Ovary (tissue), 10 donors: ENCODE measurements at places on chromosomes 2 and 18.

- DNase-seq, result no peak
Measured at GRCh38 chr2:72031346-72032110, 116.1 kb downstream of the CYP26B1 start.

DNA sequence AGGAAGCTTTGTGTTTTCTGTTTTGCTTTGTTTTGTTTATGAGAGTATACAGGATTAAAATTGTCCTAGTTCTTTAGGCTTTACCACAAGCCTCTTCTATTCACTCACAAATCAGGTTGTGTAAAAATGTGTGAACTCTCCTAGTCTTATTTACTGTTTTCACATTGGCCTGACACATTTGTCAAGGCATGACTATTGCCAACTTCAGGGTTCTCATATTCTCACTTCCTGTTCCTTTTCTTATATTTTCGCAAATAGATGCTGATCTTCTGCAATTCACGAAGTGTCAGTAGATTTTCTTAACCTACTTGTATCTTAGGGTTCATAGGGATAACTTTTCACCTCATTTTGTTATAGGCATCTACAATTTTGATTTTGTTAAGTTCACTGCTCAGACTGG lies 67.1 kb downstream of the CCDC102B start:
- no peak for DNase-seq

- no peak for DNase-seq
Measured at GRCh38 chr2:65835975-65836549, 403.7 kb upstream of the SPRED2 start.

DNA sequence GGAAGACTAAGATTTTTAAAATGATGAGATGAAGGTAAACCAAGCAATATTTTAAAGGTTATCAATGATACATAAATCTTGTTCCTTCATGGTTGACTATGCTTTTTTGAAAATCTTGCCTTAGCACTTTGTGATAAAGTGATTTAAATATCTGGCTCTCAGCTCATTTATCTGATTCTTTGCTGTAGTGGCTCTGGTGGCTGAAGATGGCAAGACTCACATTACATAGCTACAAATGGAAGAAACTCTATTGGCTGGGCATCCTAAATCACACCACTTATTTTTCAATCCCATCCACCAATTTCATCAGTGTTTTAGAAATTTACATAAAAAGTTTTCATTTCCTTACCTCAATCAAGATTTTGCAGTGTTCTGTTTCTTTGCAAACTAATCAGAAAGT lies 16.6 kb upstream of the APCDD1 start:
- no peak for DNase-seq

DNA sequence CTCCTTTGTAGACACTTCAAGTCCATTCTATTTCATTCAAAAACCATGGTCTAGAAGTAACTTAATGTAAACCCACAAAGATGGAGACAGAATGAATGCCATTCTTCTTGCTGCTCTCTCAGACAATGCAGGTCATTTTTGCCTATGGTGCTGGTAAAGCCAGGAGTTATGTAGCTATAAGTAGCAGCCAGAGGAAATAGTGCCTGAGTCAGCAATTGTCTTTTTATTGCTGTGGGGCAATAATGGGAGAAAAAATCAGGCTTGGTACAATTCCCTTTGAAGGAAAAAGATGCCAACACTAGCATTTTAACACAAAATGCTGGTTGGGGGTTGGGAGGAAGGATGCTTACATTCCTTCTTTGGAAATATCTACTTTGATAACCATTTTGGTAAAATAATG lies 43.5 kb downstream of the SCN1A start:
- DNase-seq, result no peak

GRCh38 chr2:9422321-9423099 lies 818 bp downstream of the ITGB1BP1 start:
- DNase-seq, result peak; percentile 46

- DNase-seq, result no peak
Measured at GRCh38 chr2:65532326-65532725, 99.9 kb upstream of the SPRED2 start.

DNA sequence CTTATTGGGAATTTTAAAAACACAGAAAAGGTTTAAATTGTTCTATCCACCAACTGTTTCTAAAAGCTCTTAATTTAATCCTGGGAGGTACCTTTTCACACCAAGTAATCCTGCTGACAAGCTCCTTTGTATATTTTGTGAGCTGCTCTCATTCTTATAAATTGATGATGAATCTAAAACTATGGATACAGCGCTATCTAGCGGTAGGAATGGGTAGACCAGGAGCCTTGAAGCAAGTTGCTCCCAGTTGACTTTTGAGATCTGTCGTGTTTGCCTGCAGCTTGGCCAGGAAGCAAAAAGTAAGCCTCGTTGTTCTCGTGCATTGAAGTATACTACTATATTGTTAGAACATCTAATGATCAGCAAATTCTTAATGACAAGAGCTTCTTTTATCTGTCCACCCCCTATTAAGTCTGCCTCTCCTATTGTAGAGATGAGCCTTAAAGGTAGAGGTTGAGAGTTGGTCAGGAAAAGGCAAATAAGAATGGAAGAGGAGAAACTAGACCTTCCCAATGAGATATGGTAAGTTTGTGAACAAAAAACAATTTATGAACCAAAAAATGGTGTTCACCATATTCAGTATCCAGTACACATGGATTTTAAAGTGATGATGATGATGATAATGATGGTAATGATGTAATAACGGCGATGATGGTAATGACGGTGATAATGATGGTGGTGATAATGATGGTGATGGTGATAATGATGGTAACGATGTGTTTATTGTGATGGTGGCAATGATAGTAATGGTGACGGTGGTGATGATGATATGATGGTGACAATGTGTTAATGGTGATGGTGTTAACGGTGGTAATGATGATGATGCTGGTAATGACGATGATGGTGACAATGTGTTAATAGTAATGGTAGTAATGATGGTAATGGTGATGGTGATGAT lies 212.1 kb upstream of the NCKAP5 start:
- peak; percentile 16 for DNase-seq

DNA sequence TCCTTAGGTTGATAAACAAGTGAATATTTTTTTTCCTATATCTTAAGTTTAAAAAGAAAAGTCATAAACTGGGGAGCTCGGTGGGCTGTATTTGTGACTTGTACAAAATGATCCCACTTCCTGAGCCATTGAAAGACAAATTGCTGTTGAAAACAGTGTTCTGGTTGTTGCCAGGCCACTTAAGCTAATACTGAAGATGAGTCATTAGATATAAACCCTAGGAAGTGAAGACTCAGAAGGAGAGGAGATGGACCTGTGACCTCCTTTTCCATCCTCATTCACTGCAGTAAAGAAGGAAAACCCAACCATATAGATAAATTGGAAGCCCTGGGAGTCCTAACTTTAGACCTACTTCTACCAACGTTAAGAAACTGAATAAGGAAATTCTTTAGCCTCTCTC lies 46.2 kb upstream of the SERPINE2 start:
- DNase-seq, result no peak

DNA sequence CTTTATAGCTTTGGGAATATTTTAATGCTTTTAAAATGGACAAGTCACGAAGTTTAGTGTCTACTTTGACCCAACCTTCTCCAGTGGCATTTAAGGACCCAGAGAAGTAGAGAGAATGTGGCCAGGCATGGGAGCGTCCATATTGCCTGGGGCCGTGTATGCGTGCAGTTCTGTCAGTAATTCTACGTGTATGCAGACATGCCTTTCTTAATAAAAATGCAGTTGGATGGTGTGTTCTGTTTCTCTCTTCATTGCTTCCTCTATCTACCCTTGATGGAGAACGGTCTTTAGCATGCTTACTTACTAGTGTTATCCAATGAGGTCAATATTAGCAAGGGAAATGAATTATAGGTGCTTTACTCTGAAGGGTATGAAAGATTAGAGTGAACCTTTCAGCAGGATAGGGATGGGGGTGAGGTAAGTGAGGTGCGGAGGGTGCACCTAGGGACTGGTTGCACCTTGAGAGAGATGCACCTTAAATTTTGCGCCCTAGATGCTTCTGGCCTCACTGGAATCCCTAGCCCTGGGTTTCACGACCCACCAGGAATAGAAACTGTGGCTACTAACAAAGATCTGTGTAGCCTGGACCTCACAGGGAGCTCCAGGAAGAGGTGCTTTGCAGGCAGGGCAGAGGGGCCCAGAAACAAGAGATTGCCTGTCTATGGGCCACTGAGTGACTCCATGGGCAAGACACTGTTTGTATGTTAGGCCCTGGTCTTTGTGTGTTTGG lies 194.3 kb downstream of the MYCN start:
- DNase-seq, result no peak

DNA sequence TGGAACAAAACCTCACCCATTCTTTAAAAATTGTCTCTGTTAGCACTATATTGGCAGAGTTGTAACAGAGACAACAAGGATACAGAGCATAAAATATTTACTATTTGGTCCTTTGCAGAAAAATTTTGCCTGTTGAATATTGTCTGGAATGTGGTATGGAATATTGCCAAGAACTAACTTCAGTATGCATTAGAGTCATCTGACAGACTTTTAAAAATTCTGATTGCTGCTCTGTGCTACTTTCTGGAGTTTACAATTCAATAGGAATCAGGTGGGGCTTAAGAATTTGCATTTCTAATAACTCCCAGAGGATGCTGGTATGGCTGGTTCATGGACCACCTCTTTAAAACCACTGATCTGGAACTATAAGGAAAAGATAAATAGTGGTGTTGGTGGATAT lies 32.8 kb upstream of the NYAP2 start:
- DNase-seq, result no peak

DNA sequence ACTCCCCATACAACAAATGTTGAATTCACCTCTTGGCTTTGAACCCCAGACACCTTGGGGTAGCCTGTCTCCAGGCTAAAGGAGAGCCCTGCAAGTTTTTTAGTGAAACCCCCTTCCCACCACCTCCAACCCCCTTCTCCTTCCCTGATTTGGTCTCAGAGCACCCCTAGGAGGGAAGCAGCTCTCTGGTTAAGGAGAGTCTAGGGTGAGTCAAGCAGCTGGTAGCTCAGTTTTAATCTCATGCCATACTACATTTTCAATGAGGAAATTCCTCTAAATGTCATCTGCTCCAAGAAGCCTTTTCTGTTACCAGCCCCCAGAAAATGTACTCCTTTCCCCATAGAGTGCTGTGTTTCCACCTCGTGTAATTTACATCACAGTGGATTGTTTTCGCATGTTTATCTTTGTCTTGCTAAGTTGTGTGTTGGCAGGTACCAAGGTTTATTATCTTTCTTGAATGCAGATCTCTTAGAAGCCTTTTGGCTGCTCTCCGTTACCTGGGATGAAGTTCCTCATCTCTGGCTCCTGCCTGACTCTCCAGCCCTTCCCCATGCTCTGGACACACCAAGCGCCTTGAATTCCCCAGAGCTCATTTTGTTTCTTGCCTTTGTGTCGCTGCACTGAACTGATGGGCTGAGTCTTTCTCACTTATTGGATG lies 82.2 kb downstream of the ASAP2 start:
- DNase-seq, result no peak

DNA sequence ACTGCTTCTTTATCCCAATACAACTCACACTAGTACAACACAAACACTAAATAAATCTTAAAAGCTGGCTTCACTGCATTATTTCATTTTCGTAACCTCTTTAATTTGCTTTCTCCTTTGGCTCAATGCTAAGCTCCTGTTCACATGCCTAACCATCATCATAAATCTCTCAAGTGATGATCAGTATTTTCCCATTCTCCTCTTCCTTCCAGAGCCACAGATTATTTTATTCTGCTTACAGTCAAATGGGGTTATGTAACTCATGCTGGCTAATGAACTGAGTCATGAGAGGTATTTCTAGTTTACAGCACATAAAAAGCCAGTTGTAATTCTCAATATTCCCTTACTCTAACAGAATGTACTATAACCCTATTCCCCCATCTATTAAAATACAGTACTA lies 350.4 kb upstream of the ZC3H15 start:
- no peak for DNase-seq

- DNase-seq, result no peak
Measured at GRCh38 chr2:55134316-55134706, 84.1 kb upstream of the RTN4 start.

DNA sequence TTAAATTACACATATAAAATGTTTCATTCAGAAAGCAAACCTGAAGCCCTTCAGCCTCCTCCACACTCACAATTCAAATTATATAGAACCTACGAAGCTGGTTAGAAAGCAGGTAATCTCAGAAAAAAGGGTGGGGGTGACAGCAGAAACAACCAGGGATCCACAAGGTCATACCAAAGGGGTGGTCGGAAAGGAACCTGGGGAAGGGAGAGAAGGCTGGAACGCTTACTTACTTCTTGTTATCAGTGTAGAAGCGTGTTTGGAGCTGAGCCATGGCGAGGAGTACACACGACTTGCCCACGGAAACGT lies 316 bp downstream of the WDR12 start:
- DNase-seq, result no peak

GRCh38 chr2:141704541-141704940 lies 426.3 kb downstream of the LRP1B start:
- DNase-seq, result no peak

- no peak for DNase-seq
Measured at GRCh38 chr2:112021781-112022231, 33.3 kb upstream of the TMEM87B start.

- DNase-seq, result no peak
Measured at GRCh38 chr2:116517936-116518335, 1296.6 kb upstream of the DDX18 start.

DNA sequence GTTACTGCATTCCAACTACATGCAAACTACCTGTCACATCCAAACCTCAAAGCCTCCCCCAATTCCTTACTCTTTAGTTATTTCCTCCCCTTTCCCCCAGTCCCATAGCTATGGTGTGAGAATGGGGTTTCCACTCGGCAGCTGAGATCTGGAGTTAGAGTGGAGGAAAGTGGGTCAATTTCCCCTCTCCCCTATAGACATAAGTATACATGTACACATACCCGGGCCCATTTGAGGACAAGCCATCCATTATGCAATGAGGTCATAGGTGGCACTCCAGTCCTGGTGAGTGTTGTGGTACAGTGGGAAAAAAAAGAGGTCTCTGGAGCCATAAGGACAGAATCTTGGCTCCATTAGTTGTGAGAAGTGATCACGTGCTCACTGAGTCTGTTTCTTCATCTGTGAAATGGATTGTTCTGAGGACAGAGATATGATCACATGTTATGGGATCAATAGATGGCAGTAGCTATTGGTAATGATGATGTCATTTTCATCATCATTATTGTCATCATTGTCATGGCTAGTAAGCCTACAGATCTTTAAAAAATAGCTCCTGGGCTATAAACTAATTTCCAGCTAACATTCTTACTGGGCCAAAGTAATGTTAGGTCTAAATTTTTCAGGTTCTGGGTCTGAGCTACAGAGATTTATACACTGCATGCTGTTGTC lies 119.0 kb downstream of the BCL2L11 start:
- no peak for DNase-seq

- DNase-seq, result no peak
Measured at GRCh38 chr2:151056870-151057269, 204.8 kb downstream of the RBM43 start.

- no peak for DNase-seq
Measured at GRCh38 chr2:171279983-171280790, 119.5 kb upstream of the TLK1 start.

DNA sequence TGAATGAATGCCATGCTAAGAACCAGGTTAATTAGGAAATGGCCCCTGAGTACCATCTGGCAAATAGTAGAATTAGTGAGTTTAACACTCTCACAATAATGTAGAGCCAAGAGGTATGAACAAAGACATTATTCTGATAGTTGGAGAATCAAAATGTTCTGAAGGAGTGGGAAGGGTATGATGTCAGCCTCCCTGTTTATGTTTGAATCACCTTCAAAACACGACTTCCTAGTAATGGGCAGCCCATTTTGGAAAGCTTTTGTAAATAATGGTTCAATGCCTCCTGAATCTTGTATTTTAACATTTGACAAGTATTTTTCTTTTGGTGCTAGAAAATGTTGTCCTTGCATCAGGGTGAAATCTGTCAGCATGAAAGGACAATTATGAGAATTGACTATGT lies 108.3 kb downstream of the DSEL start:
- DNase-seq, result no peak
